Foreskin fibroblast (primary cell): ENCODE measurements at places on chromosomes 7 and 10.

GRCh38 chr10:95877881-95878280 is 29.9 kb upstream of the CC2D2B start:
- DNase-seq, result no peak

GRCh38 chr10:34116681-34117271 is 698.3 kb downstream of the PARD3 start:
- no peak for DNase-seq

GRCh38 chr7:40870108-40870507 is 735.3 kb downstream of the SUGCT start:
- DNase-seq, result no peak

GRCh38 chr7:43111630-43112458 is 603 bp upstream of the HECW1 start:
- peak; percentile 30 for DNase-seq

DNA sequence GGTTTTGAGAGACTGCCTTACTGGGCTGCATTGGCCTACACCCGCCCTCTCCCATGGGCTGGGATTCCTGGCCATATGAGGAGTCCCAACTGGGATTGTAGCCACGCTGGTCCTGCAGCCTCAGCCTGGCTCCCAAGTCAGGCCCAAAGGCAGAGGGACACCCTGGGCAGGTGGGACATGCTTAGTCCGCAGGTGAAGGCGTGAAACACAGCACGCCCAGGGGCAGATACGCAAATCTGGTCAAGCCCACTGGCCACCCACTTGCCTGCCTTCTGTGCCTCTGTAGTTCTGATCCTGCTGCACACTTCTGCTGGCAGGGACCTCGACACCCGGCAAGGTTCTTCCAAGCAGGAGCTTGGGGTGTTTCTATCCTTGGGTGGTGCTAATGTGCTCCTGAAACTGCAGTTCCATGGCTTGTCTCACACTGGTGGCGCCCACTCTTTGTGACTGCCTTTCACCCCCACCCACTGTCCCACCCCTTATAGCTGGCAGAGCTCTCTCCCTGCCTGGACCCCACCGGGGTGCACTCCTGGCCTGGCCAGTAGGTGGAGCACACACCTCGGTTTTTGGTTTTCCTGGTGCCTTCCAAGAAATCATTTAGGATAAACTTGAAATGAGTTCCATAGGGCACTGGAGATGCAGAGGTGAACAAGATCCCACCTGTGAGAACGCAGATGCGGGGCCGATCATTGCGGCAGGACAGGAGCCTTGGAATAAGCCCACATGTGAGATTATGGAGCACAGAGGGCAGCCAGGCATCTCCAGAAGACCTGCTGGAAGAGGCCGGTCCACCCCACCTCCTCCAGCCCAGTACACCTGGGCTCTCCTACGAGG is 47.9 kb downstream of the MKI67 start:
- peak; percentile 17 for DNase-seq

- DNase-seq, result no peak
These were observed 139.9 kb downstream of the CXCL12 start for GRCh38 chr10:44244745-44245600.
